Esophagus (tissue), 2 donors: ENCODE measurements at places on chromosomes 1 and 21. TPM values are rescaled to one million over a fixed set of nuclear protein-coding genes. Genes with fewer than 3 reads are reported as not detected.

RAB42 gene
- 0.51 TPM for polyA plus RNA-seq

THEM5 gene
- polyA plus RNA-seq, result 1.7 TPM

LYPD8 gene
- polyA plus RNA-seq, result not detected

TDRD5 gene
- polyA plus RNA-seq, result 0.71 TPM

SPRR2F gene
- 135 TPM for polyA plus RNA-seq

STMN1 gene
- 115 TPM for polyA plus RNA-seq

PRMT6 gene
- polyA plus RNA-seq, result 9.0 TPM

SH2D5 gene
- 0.27 TPM for polyA plus RNA-seq

ZNF593OS gene
- polyA plus RNA-seq, result 0.22 TPM

CADM3 gene
- 2.0 TPM for polyA plus RNA-seq

IL12RB2 gene
- polyA plus RNA-seq, result 1.3 TPM

DNALI1 gene
- polyA plus RNA-seq, result 1.3 TPM

SAMD11 gene
- 0.68 TPM for polyA plus RNA-seq

S100A9 gene
- 47,233 TPM for polyA plus RNA-seq

OR6Y1 gene
- not detected for polyA plus RNA-seq

PEA15 gene
- 152 TPM for polyA plus RNA-seq

TSPAN2 gene
- 4.2 TPM for polyA plus RNA-seq

SHE gene
- polyA plus RNA-seq, result 2.1 TPM

CCSAP gene
- 1.6 TPM for polyA plus RNA-seq

CACNA1S gene
- not detected for polyA plus RNA-seq

ZNF695 gene
- 0.84 TPM for polyA plus RNA-seq

RAD54L gene
- polyA plus RNA-seq, result 6.1 TPM

OR2L13 gene
- polyA plus RNA-seq, result not detected

WNT2B gene
- 2.2 TPM for polyA plus RNA-seq

FAM72D gene
- 1.6 TPM for polyA plus RNA-seq

FAM151A gene
- polyA plus RNA-seq, result 0.24 TPM

CLCA1 gene
- not detected for polyA plus RNA-seq

ICOSLG gene
- polyA plus RNA-seq, result 2.6 TPM

TMEM50B gene
- polyA plus RNA-seq, result 20.3 TPM

WNT9A gene
- polyA plus RNA-seq, result 2.3 TPM

ATXN7L2 gene
- 6.4 TPM for polyA plus RNA-seq

ACOT11 gene
- 13.0 TPM for polyA plus RNA-seq

HSD3B2 gene
- polyA plus RNA-seq, result not detected

XCL1 gene
- polyA plus RNA-seq, result 0.27 TPM

LAPTM5 gene
- polyA plus RNA-seq, result 10.0 TPM

FBXO2 gene
- polyA plus RNA-seq, result 7.6 TPM

TMEM240 gene
- polyA plus RNA-seq, result 2.1 TPM

SEC16B gene
- polyA plus RNA-seq, result 2.4 TPM

KDF1 gene
- polyA plus RNA-seq, result 17.5 TPM

RIPK4 gene
- polyA plus RNA-seq, result 72.4 TPM

KLF17 gene
- polyA plus RNA-seq, result 0.14 TPM

TMPRSS2 gene
- polyA plus RNA-seq, result 66.6 TPM

TNNT2 gene
- polyA plus RNA-seq, result 7.1 TPM

IFNLR1 gene
- polyA plus RNA-seq, result 2.9 TPM

RNASEL gene
- polyA plus RNA-seq, result 3.8 TPM

AVPR1B gene
- polyA plus RNA-seq, result not detected

AGT gene
- 0.49 TPM for polyA plus RNA-seq

KCNAB2 gene
- polyA plus RNA-seq, result 2.2 TPM

NBPF6 gene
- not detected for polyA plus RNA-seq
